ENCODE measurements at places on chromosomes 1 and 21.

- no peak for DNase-seq
Measured at GRCh38 chr1:91402023-91402422, 2.6 kb downstream of the HFM1 start.

DNA sequence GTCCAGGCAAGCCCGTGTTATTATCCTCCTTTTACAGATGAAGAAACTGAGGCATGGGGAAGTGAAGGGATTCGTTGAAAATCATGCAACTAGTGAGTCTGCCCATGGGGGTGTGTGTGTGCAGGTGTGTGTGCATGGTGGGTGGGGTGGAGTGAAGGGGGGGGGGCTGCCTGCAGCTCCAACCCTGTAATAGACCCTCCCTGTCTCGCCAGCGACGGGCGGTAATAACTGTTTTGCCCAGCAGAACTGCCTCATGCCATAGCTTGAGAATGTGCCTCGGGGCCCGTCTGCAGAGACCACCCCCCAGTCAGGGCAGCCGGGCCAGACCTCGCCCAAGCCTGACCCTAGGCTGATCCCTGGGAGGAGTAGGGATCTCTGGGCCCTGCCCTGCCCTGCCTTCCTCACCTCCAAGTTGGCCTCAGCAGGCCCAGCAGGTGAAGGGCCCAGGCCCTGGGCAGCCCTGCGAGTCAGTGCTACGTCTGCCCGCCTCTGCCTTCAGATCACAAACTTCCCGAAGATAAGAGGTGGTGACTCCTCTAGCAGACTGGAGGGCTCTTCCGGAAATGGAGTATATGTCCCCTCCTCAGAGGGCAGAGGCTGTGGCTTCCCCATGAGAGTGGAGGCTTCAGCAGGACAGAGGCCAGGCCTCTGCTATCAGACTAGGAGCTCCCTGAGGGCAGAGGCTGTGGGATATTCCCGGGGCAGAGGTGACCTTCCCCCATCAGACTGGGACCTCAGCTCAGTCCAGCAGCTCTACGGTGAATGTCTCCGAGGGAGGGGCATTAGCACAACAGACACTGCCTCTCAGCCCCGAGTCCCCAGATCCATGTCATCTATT, 15.7 kb upstream of the EPHA2 start:
- no peak for DNase-seq

DNA sequence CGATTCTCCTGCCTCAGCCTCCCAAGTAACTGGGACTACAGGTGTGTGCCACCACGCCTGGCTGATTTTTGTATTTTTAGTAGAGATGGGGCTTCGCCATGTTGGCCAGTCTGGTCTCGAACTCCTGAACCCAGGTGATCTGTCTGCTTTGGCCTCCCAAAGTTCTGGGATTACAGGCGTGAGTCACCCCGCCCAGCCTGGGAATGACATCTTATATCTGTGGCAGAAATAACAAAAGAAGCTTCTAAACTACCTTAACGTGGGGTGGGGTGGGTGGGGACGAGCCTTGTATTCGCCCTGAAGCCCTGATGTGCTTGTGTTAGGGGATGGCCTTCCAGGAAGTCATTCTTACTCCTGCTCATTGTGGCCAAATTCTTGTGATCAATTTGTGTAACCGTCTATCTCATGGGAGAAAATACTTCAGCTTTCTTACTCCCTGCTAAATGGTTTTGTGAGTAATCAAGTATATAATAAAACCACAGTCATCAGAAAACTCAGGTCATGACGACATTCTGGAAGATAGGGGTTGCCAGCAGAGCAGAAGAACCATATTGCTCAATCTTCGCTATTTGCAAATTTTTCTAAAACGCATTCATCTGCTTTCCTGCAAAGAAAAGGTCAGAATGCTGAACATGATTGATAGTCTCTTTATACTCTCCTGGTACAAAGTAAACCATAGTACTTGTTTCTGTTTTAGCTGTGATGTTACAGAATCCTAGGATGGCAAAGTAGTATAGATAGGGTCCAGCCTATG, 63.2 kb downstream of the DIRAS3 start:
- no peak for DNase-seq

GRCh38 chr21:34743831-34744230, 75.0 kb downstream of the CLIC6 start:
- no peak for DNase-seq

- no peak for DNase-seq
Measured at GRCh38 chr21:25559746-25560145, 47.5 kb downstream of the MRPL39 start.

DNA sequence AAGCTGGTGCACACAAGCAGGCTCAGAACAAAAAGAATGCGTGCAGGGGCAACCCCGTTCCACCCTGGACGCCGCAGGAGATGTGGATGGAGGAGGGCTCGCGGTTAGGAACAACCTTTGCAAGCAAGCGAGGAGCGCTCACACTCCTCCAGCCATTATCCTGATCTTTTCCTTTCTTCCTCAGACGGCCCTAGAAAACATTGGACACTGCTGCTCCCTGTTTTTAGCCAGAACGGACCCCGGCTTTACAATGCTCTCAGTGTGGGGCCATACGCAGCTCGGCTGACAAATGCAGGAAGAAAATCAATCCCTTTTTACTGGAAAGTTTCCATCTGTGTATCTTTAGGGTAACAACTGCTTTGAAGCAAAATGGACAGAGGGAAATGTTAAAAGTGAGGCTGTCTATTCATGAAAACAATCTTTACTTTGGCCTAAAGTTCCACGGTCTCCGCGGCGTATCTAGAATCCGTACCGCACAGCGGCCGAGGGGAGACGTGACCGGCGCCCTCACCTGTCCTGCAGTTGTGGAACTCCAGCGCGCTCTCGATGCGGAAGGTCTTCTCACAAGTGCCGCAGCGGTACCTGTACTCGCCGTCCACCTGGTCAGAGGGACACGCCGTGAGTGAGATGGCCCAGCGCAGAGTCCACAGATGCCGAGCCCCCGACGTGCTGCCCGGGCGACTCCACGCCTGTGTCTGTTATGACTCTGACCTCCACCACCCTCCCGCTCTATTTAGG, 44.0 kb downstream of the PRDM15 start:
- DNase-seq, result no peak

GRCh38 chr1:153364156-153364555, 6.5 kb downstream of the S100A9 start:
- no peak for DNase-seq

GRCh38 chr1:148362216-148362611, 120.9 kb downstream of the PPIAL4G start:
- no peak for DNase-seq

DNA sequence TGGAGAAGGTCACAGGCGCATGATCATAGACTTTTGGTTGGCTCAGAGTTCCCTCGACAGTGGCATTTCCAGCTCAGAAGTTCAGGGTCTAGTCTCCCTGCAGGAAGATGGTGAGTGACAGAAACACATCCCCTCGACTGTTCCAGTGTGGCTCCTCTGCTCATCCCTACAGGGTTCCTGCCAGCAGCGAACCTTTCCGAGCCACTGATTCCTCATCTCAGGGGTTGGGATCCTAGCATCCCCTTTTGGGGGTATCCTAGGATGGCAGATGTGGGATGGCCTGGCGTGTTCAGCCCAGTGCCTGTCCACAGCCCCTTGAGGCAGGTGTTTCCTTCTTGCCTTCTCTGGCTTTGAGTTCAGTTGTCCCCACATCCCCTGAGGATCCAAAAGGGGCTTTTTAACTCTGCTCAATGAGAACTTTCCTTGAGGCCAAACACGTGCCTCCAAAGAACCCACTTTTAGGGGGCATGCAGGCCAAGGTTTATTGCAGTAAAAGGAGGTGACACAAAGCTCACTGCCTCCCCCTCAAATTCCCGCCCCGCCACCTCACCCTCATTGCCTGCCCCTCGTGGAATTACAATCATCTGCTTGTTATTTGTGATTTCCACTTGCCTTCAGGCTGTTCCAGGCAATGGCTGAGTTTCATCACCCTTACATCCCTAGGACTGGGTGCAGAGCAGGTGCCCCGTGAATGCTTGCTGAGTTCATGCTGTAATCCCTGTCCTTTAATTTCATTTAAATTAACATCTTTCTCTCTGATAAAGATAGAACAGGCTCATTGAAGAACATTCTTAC, 440.7 kb downstream of the CAMTA1 start:
- DNase-seq, result no peak

- DNase-seq, result no peak
Measured at GRCh38 chr1:43879414-43879813, 54.2 kb upstream of the ARTN start.

DNA sequence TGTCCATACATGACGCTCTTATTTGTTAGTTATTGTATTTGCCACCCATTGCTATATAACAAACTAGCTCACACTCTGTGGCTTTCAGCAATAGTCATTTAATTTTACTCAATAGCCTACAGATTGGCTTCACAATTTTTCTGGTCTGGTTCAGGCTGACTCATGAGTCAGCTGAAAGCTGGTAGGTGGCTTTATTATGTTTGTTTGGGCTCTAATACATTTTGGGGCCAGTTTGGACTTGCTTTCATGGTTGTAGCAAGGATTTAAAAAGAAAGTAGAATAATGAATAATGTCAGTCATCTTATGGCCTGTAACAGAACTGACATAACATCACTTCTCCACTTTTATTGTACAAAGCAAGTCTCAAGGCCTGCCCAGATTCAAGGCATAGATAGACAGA, 338.7 kb downstream of the LRRIQ3 start:
- DNase-seq, result no peak

- DNase-seq, result no peak
Measured at GRCh38 chr1:242569867-242570266, 45.4 kb upstream of the PLD5 start.

GRCh38 chr1:32219022-32219421, 3.1 kb downstream of the TMEM234 start:
- DNase-seq, result no peak

- no peak for DNase-seq
Measured at GRCh38 chr1:180742663-180743062, 110.8 kb downstream of the XPR1 start.

GRCh38 chr1:24322470-24323177, 3.5 kb downstream of the GRHL3 start:
- DNase-seq, result no peak

GRCh38 chr1:201511941-201512539, 5.1 kb upstream of the CSRP1 start:
- DNase-seq, result no peak

DNA sequence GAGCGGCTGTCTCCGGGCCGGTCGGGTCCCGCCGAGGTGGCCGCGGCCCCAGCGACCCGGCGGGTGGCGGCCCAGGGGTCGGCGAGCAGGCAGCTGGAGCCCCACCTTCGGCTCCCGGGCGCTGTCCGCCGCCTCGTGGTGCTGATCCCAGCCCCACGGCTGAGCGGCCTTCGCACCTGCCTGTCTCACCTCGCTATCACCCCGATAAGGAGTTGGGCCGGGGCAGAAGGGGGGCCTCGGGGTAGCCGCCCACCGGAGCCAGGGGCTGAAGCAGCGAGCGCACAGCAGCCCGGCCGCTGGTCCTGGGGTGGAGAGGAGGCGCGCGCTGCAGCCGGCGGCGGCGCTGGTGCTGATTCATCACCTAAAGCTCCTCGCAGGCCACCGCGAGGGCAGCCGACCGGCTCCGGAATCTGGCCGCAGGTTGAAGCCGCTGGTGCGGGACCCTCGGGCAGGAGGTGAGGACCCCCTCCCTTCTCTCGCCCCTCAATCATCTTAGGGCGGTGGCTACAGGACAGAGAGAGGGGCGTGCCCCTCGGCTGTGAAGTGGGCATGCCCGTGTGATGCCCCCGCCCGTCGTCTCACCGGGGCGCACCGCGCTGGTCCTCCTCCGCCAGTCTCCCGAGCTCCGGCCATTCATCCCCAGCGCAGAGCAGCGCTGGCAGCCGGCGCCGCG, 575 bp downstream of the TRIM67 start:
- DNase-seq, result peak; percentile 21

- DNase-seq, result no peak
Measured at GRCh38 chr1:231694465-231695077, 68.0 kb downstream of the DISC1 start.

DNA sequence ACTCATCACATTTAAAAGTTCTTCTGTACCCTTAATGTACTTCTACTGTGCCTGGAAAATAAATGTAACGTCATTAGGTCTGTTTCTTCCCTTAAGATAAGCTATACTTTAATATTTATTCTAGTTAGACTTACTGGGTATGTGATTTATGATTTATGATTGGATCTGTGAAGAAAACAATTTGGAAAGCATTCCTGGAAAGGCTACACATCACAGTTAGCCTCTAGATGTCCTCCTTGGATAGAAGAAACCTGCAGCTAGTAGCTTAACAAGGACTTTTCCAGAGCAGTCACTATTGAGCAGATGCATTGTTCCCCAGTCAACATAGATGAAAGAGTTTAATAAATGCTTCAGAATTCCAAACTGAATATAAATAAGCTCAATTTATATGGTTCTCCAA, 22.2 kb upstream of the ABL2 start:
- DNase-seq, result no peak

GRCh38 chr1:89262643-89263042, 10.0 kb downstream of the GBP5 start:
- no peak for DNase-seq

GRCh38 chr1:182766881-182767645, 22.5 kb upstream of the NPL start:
- no peak for DNase-seq

- no peak for DNase-seq
Measured at GRCh38 chr1:183778045-183778444, 26.9 kb upstream of the RGL1 start.

- no peak for DNase-seq
Measured at GRCh38 chr21:26177187-26177586, 6.6 kb upstream of the APP start.

GRCh38 chr1:245874942-245875580, 632.0 kb downstream of the SMYD3 start:
- DNase-seq, result no peak

DNA sequence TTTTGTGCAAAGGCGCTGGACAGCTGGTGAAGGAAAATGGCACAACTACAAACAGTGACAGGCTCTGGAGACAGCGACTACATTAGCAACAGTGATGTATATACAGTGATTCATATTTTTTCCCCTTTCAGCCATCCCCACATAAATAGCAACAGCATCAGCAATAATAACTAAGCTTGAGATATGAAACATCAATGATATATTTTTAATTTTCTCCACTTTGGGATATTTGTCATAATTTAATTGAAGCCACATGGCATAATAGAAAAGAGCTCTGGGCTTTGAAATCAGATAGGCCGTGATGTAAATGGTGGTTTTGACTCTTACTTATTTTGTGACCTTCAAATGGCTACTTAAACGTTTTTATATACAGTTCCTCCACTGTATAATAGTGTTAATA, 764.3 kb upstream of the PRMT6 start:
- DNase-seq, result no peak

DNA sequence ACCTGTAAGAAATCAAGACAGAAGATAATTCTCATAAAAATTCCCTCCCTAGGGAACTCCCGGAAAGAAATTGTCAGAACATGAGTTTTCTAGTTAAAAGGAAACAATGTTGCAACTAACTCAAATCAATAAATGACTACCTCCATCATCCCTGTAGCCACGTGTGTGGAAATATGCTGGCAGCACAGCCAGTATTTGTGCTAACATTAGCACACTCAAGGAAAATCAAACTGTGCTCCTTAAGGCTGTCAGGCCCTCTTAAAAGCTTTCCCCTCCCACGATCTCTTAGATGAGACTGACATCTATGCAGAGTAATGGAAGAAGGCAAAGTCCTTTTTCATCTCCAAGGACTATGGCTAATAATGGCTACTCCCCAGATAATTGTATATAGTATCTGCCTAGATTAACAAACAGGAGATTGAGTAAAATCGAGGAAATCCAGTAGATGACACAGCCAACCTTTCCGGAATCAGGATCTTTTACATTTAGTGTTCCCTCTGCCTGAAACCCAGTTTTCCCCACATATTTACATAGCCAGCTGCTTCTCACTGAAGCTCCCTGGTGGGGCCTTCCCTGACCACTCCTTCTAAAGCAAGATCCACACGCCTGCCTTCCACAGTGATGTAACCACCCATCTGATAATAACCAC, 50.9 kb upstream of the NR5A2 start:
- DNase-seq, result no peak

GRCh38 chr1:201508809-201509208, 1.9 kb upstream of the CSRP1 start:
- DNase-seq, result no peak
